Tracheal epithelial cell (primary cell): ENCODE measurements at places on chromosomes 1 and 21. TPM values are rescaled to one million over a fixed set of nuclear protein-coding genes. Genes with fewer than 3 reads are reported as not detected.

The LDLRAD2 gene
- not detected in 2 replicates for total RNA-seq

The U2AF1 gene
- 8.4 and 9.0 TPM in 2 replicates for total RNA-seq

The MAN1C1 gene
- under 0.01 and 0.64 TPM in 2 replicates for total RNA-seq

The ADAMTS4 gene
- under 0.01 TPM in 2 replicates for total RNA-seq

The OR14K1 gene
- not detected in 2 replicates for total RNA-seq

The TMCO4 gene
- total RNA-seq, result 5.8 and 10.1 TPM in 2 replicates

The XCL2 gene
- not detected in 2 replicates for total RNA-seq

The CLCA1 gene
- total RNA-seq, result 0.21 TPM in 1 of 2 replicates, not detected in the other

The JAM2 gene
- not detected in 2 replicates for total RNA-seq

The RASAL2 gene
- total RNA-seq, result 18.8 and 21.7 TPM in 2 replicates

The SYNC gene
- 8.3 and 18.8 TPM in 2 replicates for total RNA-seq

The IQCC gene
- total RNA-seq, result 1.9 and 2.3 TPM in 2 replicates

The NKAIN1 gene
- total RNA-seq, result 0.24 TPM in 1 of 2 replicates, not detected in the other

The KIF14 gene
- total RNA-seq, result 1.3 and 1.4 TPM in 2 replicates

The SPRR5 gene
- not detected in 2 replicates for total RNA-seq

The RXFP4 gene
- 0.24 TPM in 1 of 2 replicates, not detected in the other for total RNA-seq

The AMY2A gene
- total RNA-seq, result not detected in 2 replicates

The GJB4 gene
- total RNA-seq, result 8.1 and 48.9 TPM in 2 replicates

The GCSAML gene
- total RNA-seq, result not detected in 2 replicates
